Activated CD4-positive, alpha-beta T cell treated with anti-CD3 and anti-CD28 coated beads, Interleukin-2, amount 50 U/mL, for 4 hours (primary cell): ENCODE measurements at places on chromosomes 12 and 14.

DNA sequence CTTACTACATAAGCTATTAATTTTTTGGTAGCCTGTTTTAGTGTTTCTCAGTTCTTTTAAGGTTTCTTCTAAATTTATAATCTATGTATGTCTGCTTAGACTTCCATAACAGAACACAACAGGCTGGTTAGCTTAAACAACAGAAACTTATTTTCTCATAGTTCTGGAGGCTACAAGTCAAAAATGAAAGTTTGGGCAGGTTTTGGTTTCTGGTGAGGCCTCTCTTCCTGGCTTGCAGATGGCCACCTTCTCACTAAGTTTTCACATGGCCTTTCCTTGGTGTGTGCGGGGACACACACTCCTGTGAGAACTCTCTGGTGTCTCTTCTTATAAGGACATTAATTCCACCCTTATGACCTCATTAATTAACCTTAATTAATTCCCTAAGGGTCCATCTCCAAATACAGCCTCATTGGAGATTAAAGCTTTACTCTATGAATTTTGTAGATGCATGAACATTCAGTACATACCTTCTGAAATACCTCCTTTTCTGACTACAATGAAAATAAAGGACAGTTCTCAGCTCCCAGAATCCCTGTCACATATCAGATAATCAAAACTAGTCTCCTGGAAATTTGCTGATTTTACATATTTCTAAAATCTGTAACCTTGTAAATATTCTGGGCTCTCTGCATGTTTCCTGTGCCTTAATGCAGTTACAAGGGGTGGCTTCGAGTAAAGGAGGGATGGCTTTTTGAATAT is 23.2 kb upstream of the BMAL2 start:
- no peak for DNase-seq

- DNase-seq = no peak
Measured at GRCh38 chr12:104340925-104341611, 37.5 kb downstream of the EID3 start.

DNA sequence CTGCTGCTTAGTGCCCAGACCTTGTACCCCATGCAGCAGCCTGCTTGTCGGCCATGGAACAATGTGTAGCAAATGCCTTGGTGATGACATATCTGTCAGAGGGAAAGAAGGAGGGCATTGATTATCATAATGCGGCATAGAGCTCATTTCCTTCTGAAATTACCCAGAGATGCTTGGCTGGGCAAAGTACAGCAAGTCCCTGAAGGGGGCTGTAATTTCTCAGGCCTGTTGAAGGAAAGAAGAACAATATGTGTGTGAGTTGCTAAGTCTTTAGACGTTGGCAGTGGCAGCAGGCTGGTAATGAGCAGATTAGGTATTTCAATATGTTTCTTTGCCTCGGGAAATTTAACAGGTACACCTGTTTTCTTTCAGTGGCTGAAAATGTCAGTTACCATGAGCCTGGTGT is 128.6 kb downstream of the CRADD start:
- DNase-seq = no peak

- no peak for DNase-seq
Measured at GRCh38 chr14:75323571-75323970, 44.9 kb downstream of the FOS start.

DNA sequence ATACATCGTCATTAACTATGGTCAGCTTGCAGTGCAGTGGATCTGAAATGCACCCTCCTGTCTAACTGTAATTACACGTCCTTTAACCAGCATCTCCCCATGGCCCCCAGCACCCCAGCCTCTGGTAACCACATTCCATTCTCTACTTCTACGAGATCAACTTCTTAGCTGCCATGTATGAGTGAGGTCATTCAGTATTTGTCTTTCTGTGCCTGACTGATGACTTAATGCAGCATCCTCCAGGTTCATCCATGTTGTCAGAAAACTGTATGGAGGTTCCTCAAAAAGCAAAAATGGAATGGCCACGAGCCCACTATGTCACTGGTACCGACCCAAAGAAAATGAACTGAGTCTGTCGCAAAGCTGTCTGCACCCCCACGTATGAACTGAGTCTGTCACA is 107.3 kb downstream of the RIMBP2 start:
- no peak for DNase-seq

- DNase-seq = no peak
Measured at GRCh38 chr12:15770021-15770420, 19.2 kb downstream of the EPS8 start.

GRCh38 chr12:125122668-125123067 is 57.4 kb downstream of the AACS start:
- no peak for DNase-seq

GRCh38 chr14:54652188-54652587 is 85.3 kb downstream of the SAMD4A start:
- no peak for DNase-seq

- peak; percentile 82 for DNase-seq
Measured at GRCh38 chr14:58331111-58331510, 32.8 kb downstream of the ARID4A start.

DNA sequence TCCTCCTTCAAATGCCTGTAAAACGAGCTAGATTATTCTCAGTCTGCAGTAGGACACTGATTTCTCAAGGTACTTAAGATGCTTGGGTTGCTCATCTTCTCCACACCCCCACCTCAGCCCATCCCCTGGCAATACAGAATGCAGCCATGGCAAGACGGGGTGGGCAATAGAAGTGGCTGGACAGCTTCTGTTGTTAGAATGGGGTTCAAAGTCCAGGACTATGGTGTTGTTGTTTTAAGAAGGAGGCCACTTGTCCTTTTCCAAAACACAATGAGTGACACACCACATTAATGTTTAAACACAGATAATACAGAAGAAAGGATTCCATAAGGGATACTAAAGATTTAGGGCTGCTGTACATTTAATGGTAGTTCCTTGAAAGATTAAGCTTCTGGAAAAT is 188.9 kb upstream of the BCL2L14 start:
- no peak for DNase-seq

- DNase-seq = no peak
Measured at GRCh38 chr12:119354172-119354571, 19.6 kb downstream of the CCDC60 start.

- no peak for DNase-seq
Measured at GRCh38 chr14:52014601-52015267, 25.4 kb downstream of the RTRAF start.

DNA sequence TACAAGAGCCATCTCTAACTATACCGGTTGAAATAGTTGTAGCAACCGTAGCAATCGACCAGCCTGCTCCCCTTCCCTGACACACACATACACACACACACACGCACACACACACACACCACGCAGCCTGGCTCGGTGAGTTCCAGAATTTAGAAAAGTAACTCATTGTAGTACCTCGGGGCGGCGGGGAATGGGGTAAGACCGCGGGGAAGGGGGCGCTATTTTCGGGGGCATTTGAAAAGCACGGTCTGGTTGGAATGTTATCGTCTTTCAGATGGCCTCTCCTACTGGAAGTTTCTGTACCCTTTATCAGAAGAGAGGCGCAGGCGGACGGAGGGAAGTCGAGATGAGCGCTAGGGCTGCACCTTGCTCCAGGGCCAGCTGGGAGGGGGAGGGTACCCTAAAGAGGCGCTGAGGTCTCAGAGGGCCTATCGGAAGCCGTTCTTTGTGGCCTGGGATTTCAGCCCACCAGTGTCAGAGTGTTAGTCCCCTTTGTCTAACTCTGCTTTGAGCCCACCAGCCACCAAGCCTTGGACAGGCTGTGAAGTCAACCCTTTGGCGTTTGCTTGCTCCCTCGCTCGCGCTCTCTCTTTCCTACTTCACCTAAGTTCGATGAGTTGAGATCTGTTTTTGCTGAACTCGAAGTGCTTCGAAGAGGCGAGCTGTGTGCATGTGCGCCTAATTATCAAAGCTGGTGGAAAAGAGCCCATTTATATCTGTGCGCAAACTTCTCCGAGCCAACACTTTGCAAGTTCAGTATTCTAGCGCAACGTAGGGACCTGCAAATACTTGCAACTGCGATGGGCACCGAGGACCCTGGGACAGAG is 837 bp downstream of the COL2A1 start:
- no peak for DNase-seq

DNA sequence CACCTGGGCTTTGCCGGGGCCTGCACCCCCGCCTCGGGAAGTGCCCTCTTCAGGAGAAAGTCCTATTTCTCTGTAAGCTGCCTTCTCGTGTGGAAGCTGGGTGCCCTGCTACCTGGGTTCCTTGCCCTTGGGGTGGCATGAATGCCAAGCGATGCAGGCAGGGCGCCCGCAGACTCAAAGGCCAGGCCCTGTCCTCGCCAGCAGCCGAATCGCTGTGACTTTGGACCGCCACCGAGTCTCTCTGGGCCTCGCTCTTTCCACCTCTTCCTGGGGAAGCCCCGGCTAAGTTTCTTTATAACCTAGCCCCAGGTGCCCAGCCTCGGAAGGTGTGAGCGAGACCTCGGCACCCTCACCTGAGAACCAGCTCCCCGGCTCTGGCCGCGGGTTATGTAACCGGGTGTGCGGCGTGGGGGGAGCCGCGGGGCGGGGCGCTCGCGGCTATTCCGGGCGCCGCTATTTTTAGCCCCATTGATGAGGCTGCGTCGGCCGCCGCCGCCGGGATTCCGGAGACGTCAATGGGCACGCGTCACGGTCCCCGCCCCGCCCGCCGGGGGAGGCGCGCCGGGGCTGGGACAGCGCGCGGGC is 14.6 kb upstream of the NR4A1 start:
- DNase-seq = peak; percentile 81

DNA sequence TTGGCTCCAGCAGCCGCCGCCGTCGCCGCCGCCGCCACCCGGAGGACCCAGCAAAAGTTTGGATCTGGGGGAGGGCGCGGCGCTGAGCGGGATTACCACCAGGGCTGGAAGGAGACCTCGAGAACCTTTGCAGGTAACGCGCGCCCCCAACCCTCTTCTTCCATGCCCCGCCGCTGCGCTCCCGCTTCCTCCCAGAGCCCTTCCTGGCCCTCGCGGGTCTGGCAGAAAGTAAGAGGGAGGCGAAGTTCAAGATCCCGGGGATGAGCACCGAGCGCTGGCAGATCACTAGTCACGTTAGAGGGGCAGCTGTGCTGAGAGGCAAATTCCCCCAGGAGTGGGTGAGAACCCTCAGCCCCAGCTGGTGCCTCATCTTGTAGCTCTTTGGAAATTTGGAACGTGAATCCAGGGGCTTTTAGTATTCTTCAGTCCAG is 3.9 kb downstream of the FLRT2 start:
- DNase-seq = no peak

- no peak for DNase-seq
Measured at GRCh38 chr14:86003998-86004397, 474.1 kb downstream of the FLRT2 start.

DNA sequence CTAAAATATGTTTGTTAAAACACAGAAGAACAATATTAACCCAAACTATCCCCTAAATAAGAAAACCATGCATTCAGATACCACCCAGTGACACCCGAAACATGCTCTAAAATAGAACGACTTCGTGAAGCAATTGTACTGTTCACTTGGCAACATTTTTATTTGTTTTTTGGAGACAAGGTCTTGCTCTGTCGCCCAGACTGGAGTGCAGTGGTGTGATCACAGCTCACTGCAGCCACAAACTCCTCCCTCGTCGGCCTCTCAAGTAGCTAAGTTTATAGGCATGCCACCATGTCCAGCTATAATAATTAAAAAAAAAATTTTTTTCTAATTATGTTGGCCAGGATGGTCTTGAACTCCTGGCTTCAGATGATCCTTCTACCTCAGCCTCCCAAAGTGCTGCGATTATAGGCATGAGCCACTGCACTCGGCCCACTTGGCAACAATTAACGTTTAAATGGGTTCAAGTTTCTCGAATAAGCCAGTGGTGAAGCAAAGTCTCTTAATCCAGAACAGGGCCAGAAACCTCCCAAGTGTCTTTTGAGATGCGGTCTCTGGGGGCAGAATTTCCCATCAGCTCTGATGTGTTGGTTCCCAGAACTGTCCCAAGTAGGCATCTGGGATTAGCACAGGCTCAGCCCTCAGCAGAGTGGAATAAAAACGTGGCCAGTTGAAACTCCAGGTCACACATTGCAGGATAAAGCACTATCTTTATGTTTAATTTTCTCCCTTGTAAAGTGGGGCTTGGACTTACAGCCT is 74.5 kb downstream of the TMCC3 start:
- no peak for DNase-seq

- DNase-seq = no peak
Measured at GRCh38 chr12:106311139-106311538, 8.6 kb downstream of the TCP11L2 start.

DNA sequence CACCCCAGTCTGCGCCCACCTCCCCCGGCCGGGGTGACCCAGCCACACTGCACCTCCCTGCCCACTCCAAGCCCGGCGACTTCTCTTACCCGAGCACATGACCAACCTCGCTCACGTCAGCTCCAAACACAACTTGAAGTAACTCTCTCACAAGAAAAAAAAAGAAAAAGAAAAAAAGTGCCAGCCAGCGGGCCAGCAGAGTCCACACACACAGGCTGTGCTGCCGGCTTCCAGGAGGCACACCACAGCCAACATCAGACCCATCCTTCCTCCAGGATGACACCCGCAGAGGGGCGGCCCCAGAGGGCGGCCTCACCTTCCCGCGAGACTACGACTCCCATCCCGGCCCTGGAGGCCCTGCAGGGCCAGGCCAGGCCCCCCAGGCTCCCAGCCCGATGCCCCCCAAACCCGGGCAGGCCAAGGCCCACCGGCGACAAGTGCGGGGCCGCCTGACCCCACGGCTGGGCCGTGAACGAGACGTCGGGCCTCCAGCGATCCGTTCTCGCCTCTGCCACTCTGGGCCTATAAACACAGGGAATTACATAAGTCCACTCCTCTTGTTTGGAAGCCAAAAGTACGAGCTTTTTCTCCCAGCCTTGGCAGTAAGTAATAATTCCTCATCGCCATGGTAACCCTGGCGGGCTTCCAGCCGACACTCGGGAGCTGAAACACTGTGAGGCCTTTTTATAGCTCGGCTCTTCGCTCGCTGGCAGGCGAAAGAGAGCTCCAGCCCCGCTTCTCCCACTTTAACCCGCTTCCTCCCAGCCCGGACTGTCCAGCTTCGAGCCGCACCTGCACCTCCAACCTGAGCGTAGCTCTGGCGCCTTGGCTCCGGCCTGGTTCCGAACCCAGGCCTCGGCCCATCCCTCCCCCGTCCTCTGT is 49.1 kb downstream of the NCOR2 start:
- DNase-seq = no peak

DNA sequence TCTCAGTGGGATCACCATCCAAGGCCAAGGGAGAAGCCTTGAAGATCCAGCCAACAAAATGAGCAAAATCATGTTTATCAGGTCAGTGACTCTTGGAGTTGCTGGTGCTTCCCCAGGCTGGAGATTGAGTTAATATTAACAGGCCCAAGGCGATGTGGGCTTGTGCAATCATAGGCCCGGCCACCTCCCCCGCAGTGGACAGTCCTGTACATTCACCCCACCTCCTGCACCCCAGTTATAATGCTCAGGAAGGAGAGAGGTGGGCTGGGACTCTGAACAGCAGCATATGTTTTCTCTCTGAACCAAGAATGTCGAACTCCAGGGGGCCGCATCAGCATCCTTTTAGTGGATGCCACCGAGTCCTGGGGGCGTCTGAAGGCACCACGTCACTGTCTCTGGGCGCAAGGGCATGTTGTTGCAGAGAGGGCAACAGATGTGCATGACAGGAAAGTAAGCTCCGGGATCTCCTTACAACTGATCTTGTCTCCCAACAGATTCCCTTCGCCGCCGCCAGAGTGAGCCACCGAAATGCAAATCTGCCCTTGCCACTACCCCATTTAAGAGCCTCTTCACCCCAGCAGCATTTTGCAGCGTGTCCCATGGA is 32.2 kb upstream of the SERPINA6 start:
- no peak for DNase-seq

- DNase-seq = no peak
Measured at GRCh38 chr12:114166362-114166761, 200.2 kb upstream of the RBM19 start.

GRCh38 chr12:123398550-123399254 is 14.8 kb downstream of the KMT5A start:
- no peak for DNase-seq

- DNase-seq = no peak
Measured at GRCh38 chr12:4174417-4174816, 99.1 kb upstream of the CCND2 start.

- no peak for DNase-seq
Measured at GRCh38 chr12:30696103-30696408, 387 bp upstream of the IPO8 start.
